Astrocyte (in vitro differentiated cells and primary cell): ENCODE measurements at places on chromosomes 6 and 20. TPM values are rescaled to one million over a fixed set of nuclear protein-coding genes. Genes with fewer than 3 reads are reported as not detected.

The ANKRD6 gene
- total RNA-seq = 13.5 and 14.0 TPM in 2 replicates

The FAM83C gene
- total RNA-seq = not detected in 2 replicates

The DTNBP1 gene
- total RNA-seq = 11.6 and 13.0 TPM in 2 replicates

The TTK gene
- 3.3 and 4.9 TPM in 2 replicates for total RNA-seq

The DNAAF9 gene
- total RNA-seq = 17.6 and 18.6 TPM in 2 replicates

The SIRPB2 gene
- not detected in 2 replicates for total RNA-seq

The CALHM4 gene
- total RNA-seq = 0.20 TPM in 1 of 2 replicates, not detected in the other

The CDSN gene
- 0.22 and 0.27 TPM in 2 replicates for total RNA-seq

The CALHM6 gene
- total RNA-seq = not detected in 2 replicates

The HLA-DOB gene
- total RNA-seq = 0.20 and 0.79 TPM in 2 replicates

The CST5 gene
- 0.41 and 0.50 TPM in 2 replicates for total RNA-seq

DNA sequence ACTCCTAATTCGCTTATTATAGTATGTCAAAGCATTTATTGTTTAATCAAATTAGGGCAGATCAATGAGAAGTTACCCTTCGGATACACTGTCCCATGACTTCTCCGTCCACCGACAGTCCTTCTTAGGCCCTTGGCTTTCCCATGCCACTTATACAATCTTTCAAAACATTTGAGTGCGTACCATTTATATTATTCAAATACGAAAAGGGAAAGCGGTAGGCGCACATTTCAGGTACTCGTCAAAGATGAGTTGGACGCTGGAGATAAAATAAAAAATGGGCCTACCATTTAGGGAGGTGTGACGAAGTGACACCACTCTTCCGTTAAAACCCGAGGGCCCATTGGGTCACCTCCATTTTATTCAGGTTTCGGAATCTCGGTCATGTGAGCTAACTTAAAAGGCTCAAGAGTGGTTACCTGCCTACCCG is 542 bp upstream of the AFG1L start:
- H3K4me1 ChIP-seq = peaks cover 10% of the 10 kb centered on the region
- peak overlapping the region; percentile 97 for H3K4me3 ChIP-seq
- no peaks in the 10 kb centered on the region for H3K36me3 ChIP-seq

GRCh38 chr6:95882371-95882770 is 133.4 kb upstream of the FUT9 start:
- no peaks in the 10 kb centered on the region for H3K4me1 ChIP-seq
- no peak overlapping the region for H3K27ac ChIP-seq
- no peak for DNase-seq
- no peak overlapping the region for H3K4me3 ChIP-seq
- no peaks in the 10 kb centered on the region for H3K36me3 ChIP-seq

- DNase-seq = peak; percentile 41
- H3K36me3 ChIP-seq = no peaks in the 10 kb centered on the region
- H3K27ac ChIP-seq = no peak overlapping the region
- H3K27me3 ChIP-seq = peaks cover 36% of the 10 kb centered on the region
- H3K4me3 ChIP-seq = peak overlapping the region; percentile 58
- H3K4me1 ChIP-seq = no peaks in the 10 kb centered on the region
These were observed 134.2 kb downstream of the TRIM27 start for GRCh38 chr6:28789553-28790083.

DNA sequence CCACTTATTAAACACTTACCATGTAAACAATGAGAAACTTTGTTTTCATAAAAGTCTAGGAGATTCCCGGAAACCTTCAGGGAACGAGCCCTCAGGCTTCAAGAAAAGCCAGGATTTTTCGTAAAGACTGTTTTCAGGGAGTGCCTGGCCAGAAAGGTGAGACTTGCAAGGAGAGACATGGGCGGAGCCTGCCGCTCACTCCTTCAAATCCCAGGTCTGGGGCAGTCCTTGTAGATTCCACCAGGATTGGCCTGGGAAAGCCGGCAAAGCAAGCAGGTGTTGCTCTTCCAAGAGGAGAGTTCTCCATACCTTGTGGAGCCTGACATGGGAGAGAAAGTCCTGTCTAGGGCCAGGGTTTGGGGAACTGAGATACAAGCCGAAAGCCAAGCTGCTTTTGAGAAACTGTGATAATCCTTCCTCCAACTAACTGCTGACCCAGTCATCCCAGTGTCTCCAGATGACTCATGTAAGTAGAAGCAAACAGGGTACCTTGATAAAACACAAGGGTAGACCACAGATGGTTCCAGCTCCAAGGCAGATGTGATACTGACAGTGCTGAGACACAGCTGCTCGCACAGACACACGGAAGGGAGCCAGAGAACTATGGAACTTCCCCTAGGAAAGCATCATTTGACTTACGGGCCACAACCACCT is 69.4 kb upstream of the NAA20 start:
- H3K27ac ChIP-seq = peak overlapping the region; percentile 55
- H3K36me3 ChIP-seq = no peaks in the 10 kb centered on the region
- H3K4me1 ChIP-seq = peaks cover 26% of the 10 kb centered on the region
- H3K27me3 ChIP-seq = no peaks in the 10 kb centered on the region

DNA sequence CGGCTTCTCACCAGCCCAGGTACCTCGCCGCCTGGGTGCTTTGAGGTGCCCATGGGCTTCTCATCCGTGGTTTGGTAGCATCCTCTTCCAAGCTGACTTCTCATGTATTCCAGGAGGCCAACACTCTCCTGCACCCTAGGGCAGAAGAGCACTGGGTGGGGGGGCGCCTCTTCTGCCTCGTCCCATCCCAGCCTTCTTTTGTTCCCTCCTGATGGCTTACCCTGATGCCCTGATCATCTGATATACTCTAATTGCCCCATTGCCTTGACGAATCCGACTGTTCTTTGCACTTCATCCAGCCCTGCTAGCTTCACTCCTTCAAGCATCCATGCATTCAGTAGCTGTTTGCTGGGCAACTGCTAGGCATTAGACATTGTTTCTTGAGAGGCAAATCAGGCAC is 60.6 kb downstream of the ZNF831 start:
- H3K27ac ChIP-seq = no peak overlapping the region
- H3K27me3 ChIP-seq = peaks cover 27% of the 10 kb centered on the region
- no peak for DNase-seq
- no peak overlapping the region for H3K4me3 ChIP-seq

GRCh38 chr20:62132421-62132820 is 10.1 kb downstream of the LSM14B start:
- no peak overlapping the region for H3K4me3 ChIP-seq
- H3K27me3 ChIP-seq = no peaks in the 10 kb centered on the region
- peaks cover 53% of the 10 kb centered on the region for H3K36me3 ChIP-seq
- no peak overlapping the region for H3K27ac ChIP-seq

GRCh38 chr20:20396794-20397193 is 28.9 kb downstream of the INSM1 start:
- H3K27me3 ChIP-seq = no peaks in the 10 kb centered on the region
- no peak overlapping the region for H3K4me3 ChIP-seq
- no peak overlapping the region for H3K27ac ChIP-seq
- H3K36me3 ChIP-seq = no peaks in the 10 kb centered on the region
- DNase-seq = no peak

DNA sequence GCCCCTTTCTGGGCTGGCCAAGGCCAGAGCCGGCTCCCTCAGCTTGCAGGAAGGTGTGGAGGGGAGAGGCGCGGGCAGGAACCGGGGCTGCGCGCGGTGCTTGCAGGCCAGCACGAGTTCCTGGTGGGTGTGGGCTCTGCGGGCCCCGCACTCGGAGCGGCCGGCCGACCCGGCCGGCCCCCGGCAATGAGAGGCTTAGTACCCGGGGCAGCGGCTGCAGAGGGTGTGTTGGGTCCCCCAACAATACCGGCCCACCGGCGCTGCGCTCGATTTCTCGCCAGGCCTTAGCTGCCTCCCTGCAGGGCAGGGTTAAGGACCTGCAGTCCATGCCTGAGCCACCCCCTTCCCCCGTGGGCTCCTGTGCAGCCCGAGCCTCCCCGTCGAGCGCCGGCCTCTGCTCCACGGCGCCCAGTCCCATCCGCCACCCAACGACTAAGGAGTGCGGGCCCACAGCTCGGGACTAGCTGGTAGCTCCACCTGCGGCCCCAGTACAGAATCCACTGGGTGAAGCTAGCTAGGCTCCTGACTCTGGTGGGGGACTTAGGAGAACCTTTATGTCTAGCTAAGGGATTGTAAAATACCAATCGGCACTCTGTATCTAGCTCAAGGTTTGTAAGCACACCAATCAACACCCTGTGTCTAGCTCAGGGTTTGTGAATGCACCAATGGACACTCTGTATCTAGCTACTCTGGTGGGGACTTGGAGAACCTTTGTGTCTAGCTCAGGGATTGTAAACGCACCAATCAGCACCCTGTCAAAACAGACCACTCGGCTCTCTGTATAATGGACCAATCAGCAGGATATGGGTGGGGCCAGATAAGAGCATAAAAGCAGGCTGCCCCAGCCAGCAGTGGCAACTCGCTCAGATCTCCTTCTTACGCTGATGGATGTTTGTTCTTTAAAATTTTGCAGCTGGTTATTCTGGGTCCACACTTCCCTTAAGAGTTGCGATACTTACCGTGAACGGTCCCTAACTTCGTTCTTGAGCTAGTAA is 167.4 kb upstream of the RREB1 start:
- no peaks in the 10 kb centered on the region for H3K36me3 ChIP-seq
- H3K4me3 ChIP-seq = no peak overlapping the region
- DNase-seq = no peak
- no peaks in the 10 kb centered on the region for H3K27me3 ChIP-seq
- H3K27ac ChIP-seq = no peak overlapping the region

DNA sequence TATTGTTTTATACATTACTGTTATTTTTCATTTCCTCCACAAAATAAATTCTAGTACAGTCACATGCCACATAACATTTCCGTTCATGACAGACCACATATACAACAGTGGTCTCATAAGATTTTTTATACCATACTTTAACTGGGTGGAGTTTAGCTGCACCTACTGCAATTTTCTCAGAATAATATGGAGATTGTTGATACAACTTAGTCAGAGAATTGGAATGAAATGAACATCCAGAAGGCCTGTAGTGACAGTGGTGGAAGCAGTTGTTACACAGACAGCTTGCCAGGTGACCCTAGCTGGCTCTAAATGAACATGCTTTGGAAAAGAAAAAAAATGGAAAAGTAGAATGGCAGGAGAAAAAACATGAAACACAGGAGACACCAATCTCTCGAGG is 183.2 kb upstream of the TCF21 start:
- H3K4me1 ChIP-seq = peaks cover 25% of the 10 kb centered on the region
- no peaks in the 10 kb centered on the region for H3K27me3 ChIP-seq
- DNase-seq = peak; percentile 75
- no peak overlapping the region for H3K4me3 ChIP-seq
- peak overlapping the region; percentile 66 for H3K27ac ChIP-seq

GRCh38 chr6:51531623-51532022 is 555.8 kb downstream of the PKHD1 start:
- no peak overlapping the region for H3K27ac ChIP-seq
- no peaks in the 10 kb centered on the region for H3K36me3 ChIP-seq
- H3K4me3 ChIP-seq = no peak overlapping the region
- H3K27me3 ChIP-seq = no peaks in the 10 kb centered on the region
- DNase-seq = no peak

DNA sequence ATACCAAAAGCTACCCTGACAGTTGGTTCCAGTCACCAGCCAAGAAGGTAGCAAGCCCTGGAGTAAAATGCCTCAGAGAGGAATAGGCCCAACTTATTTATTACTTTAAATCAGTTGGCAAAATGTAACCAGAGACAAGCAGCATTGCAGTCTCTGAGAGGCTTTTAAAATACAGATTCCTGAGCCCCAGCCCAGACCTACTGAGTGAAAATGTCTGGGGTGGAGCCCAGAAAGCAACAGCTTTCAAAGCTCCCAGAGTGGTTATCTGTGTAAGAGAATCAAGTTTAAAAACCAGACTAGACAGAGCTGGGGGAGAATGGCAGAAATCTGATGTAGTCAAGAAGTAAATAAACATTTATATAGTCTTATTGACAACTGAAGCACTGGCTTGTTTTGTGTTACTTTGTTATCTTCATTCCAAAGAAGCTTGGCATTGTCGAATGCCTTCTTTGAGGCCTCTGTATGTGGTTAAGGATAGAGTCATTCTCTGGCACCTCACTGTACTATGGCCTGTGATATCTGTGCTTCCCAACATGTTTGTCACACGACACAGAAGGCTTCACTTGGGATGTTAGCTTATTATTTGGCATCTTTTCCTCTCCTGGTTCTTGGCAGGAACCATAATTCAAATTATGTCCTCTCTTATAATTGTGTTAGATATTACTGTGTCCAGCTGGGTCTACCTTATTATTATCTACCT is 313.5 kb downstream of the SLC35F1 start:
- DNase-seq = no peak
- no peaks in the 10 kb centered on the region for H3K36me3 ChIP-seq
- H3K27ac ChIP-seq = no peak overlapping the region
- H3K27me3 ChIP-seq = no peaks in the 10 kb centered on the region
- H3K4me1 ChIP-seq = no peaks in the 10 kb centered on the region

DNA sequence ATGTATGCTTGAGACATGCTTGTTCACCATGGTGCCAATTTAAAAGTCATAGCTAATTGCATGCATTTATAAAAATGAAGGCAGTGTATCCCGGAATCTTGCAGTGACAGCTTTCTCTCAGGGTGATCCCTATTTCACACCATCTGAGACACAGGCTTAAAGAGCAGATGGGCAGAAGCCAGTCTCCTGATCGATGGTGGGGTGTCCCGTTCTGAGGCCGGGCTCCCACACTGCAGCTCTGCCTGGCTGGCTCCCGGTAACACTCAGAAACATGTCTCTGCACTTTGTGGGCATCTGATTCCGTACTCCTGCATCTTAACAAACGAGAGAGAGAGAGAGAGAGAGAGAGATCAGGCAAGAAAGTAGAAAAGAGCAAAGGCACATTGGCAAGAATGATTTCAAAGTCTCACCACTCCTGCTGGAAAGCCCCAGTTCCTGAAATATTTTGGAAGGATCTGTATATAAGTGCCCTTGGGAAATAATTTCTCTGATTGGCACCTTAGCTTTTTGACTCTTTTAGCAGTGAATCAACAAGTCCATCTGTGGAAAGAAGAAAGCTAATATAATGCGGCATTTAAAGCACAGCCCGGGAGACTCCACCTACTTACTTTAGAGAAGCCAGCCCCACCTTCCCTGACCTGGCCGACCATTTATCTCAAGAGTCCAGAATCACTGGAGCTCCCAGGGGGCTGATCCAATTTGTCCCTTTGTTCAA is 36.8 kb upstream of the EXOC2 start:
- H3K4me1 ChIP-seq = no peaks in the 10 kb centered on the region
- H3K36me3 ChIP-seq = no peaks in the 10 kb centered on the region
- peaks cover 11% of the 10 kb centered on the region for H3K27me3 ChIP-seq
- H3K27ac ChIP-seq = no peak overlapping the region

DNA sequence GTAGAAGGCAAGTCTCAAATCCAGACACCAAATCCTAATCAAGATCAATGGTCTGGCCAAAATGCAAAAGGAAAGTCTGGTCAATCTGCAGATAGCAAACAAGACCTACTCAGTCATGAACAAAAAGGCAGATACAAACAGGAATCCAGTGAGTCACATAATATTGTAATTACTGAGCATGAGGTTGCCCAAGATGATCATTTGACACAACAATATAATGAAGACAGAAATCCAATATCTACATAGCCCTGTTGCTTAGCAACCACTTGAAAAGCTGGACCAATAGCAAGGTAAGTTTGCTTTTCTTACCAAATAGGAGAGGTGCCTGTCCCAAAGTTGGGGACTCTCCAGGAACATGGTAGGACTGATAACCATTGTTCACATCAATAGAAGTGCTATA is 2.0 kb downstream of the SEMG2 start:
- H3K4me3 ChIP-seq = no peak overlapping the region
- no peaks in the 10 kb centered on the region for H3K27me3 ChIP-seq
- no peaks in the 10 kb centered on the region for H3K4me1 ChIP-seq
- no peak overlapping the region for H3K27ac ChIP-seq

- no peak overlapping the region for H3K4me3 ChIP-seq
- no peak overlapping the region for H3K27ac ChIP-seq
- no peaks in the 10 kb centered on the region for H3K27me3 ChIP-seq
- peaks cover 6% of the 10 kb centered on the region for H3K4me1 ChIP-seq
- H3K36me3 ChIP-seq = no peaks in the 10 kb centered on the region
These were observed 684.1 kb upstream of the NRSN1 start for GRCh38 chr6:23441808-23442461.

GRCh38 chr6:140441256-140441655 is 1066.8 kb upstream of the CITED2 start:
- DNase-seq = peak; percentile 52
- no peaks in the 10 kb centered on the region for H3K36me3 ChIP-seq
- no peak overlapping the region for H3K27ac ChIP-seq
- H3K4me1 ChIP-seq = peaks cover 19% of the 10 kb centered on the region
- no peak overlapping the region for H3K4me3 ChIP-seq
